ENCODE measurements at places on chromosomes 2 and 18.

- no peak for DNase-seq
These were observed 62.6 kb upstream of the SLC16A14 start for GRCh38 chr2:230131366-230131765.

DNA sequence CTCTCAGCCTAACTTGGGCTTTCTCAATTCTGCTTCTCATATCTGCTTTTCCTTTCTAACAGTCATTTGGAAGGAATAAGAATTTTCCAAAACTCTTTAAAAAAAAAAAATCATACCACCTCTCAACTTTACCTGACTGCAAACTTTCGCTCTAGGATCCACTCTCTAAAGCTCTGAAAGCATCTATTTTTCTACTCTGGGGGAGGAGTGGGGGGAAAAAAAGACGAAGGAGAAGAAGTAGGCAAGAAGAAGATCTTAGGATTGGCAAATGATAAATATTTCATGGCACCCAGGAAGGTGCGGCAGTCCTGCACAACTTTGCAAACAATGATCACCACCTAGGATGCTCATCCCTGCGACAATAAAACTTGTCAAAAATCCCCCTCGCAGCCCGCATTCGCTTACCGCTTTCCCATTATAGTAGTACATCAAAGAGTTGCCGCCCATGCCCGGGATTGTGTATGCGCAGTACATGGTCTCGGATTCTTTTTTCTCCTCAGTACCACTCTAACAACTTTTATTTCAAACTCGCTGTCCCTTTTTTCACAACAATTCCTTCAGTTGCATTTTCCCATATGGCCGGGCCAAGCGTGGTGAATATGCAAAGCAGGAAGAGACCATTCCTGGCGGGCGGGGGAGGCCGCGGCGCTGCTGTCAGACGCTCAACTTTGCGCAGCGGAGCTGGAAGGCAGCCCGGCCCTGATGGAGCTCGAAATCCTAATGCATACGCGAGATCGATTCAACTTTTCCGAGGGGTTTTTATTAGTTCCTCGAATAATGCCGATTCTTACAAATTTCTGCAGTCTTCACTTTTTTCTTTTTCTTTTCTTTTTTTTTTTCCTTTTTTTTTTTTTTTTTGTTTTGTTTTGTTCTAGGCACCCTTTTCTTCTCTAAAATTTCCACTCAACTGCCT, 266.5 kb downstream of the TCF4 start:
- peak; percentile 9 for DNase-seq

DNA sequence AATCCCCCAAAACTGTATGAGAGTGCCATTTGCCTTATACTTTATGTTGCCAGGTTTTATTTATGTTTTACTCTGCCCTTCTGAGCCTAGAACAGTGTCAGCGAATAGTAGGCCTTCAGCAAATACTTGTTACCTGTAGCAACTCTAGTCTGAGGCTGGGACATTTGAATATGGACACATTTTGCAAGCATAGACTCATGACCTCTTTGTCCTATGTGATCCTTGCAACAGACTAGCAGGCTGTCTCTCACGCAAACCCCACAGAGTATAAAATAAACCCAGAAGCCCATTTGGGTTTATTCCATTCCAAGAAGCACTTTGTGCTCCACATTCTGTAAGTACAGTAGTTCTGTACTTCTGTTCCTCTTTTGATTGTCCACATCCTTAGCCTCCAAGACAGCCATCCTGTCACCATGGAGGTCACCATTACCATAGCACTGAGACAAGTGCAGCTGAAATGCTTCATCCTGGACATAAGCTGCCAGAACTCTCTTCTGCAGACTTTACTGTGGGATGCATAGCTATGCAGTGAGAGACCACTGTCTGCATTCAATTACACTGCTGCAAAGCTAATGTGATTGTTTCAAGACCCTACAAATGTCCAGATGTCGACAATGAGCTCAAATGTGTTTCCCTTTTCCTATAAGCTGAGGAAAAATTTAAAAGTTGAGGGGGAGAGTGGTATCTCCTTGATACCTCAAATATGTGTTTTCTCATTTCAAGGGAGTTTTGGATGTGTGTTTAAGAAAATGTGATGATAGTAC, 425.7 kb downstream of the PID1 start:
- no peak for DNase-seq

DNA sequence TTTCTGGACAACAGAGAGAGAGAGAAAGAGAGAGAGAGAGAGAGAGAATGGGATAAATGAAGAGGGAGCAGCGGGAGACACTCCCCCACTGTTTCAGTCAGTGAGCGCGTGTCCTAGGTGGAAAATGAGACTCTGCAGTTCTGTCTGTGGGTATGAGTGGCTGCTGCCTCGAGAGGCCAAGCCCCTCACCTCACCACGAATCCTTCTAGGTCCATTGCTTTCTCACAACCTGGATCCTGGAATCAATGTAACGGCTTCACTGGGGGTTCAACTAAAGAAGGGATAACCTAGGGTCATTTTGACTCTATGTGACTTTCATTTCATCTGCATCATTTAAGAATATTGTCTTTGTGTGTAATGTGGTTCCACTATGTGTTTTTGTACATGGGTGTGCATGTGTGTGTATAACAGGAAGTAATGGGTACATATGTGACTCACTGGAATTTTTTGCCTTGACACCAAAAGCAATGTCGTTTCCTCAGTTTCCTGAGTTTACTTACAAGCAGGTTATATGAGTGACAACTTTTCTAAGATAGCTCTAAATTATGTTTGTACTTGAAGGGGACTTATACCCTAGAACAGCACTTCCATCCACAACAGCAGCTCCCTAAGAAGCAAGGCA, 221.4 kb upstream of the TRIB2 start:
- DNase-seq: no peak

DNA sequence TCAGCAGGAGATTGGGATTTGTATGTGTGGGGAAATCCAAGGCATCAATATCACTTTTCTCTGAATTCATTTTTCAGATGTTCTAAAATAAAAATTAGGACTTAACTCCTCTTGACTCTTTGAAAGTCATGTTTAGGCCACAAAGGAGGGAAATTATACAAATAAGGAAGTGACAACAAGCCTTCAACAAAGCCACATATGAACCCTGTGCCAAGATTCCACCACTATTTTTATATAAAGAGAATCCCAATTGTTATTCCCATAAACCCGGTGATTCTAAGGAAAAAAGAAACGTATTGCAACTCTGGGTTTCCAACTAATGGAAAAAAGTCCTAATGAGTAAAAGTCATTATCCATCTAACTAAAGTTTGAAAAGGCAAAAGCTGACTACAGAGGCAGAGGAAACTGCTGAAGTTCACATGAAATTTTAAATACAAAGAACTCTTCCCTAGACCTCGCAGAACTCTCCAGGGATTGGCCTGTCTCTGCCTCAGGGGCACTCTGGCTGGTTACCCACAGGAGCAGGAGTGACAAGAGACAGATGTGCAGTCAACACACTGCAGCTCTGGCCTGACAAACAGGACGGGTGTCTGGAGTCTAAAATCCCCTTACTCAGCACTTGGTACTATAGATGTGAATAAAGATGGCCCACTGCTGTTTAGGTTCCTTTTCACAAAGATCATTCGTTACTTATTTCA, 11.5 kb downstream of the NPC1 start:
- DNase-seq: no peak

- no peak for DNase-seq
These were observed 361.2 kb downstream of the RND3 start for GRCh38 chr2:150126143-150126740.

GRCh38 chr2:101081375-101081907, 69.7 kb downstream of the TBC1D8 start:
- no peak for DNase-seq

DNA sequence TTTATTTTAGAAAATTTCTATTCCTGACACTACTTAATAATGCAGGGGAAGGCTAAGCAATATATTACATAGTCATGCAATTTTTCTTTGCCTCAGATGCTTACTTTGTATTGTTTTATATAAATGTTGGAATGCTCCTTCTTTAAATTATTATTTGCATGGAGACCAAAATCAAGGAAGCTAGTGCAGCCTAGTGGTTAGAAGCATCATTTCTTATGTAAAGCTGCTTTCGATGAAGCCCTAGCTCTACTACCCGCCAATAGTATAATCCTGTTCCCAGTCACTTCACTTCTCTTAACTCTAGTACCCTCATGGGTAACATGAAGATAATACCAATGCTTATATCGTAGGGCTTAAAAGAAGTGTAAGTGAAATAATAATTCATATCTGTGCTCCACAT, 198.9 kb downstream of the LRATD1 start:
- DNase-seq: no peak

DNA sequence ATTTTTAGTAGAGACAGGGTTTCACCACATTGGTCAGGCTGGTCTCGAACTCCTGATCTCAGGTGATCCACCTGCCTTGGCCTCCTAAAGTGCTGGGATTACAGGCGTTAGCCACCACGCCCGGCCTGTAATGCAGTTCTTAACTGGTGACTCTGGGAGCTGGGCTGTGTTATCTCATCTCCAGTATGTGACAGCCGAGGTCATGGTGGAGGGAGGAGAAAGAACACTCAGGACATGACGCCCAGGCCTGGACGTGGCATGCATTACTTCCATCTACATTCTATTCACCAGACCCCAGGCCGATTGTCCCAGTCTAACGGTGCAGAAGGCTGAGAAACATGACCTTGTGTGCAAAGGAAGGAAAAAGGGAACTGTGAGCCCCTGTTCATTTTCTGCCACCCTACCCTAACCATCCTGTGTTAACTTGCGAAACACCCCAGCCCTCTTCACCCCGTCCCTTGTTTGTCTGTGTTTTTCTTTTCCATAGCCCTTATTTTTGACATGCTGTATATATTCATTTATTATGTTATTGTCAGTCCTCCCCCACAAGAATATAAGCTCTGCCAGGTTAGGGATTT, 88.1 kb upstream of the ASAP2 start:
- DNase-seq: no peak

DNA sequence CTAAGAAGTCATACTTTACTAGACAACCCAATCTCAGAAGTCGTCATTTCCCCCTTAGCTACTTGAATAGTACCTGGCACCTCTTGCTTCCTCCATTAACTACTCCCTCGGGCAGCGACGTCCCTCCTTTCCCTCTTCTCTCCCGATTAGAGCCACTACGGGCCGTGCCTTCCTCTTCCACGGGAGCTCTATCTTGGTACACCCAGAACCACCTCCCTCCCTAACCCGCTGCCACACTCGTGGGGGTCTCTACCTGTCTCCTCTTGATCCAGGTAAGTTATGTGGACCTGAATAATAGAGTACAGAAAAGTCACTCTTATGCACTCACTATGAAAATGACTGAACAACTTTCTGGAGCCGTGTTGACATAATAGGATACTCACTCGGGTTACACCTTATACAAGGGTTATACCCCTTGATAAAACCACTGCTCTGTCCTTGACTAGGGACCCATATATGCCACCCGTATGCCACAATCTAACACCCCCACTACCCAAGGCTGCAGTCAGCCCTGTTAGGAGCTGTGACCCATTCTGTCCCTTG, 595 bp upstream of the HDHD2 start:
- DNase-seq: peak; percentile 5

DNA sequence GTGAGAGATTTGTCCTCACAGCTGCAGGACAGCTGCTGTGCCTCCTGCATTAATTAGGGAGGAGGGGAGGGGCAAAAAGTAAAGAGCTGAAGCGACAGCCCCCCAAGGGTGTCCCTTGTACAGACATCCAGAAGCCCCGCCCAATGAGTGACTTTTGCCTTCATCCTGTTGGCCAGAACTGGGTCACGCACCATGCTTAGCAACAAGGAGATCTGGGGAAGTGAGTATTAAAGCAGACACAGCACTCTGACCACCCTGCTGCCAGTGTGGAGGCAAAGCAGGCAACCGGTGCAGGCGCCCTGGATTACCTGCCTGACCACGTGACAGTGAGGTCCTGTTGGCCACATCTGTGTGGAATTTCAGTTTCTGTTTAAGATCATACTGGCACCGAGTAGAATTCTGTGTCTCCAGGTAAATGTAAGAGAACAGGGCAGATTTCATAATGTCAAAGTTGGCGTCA, 21.5 kb upstream of the BIN1 start:
- DNase-seq: no peak

- DNase-seq: no peak
These were observed 46.7 kb downstream of the PLA2R1 start for GRCh38 chr2:160015746-160016145.

DNA sequence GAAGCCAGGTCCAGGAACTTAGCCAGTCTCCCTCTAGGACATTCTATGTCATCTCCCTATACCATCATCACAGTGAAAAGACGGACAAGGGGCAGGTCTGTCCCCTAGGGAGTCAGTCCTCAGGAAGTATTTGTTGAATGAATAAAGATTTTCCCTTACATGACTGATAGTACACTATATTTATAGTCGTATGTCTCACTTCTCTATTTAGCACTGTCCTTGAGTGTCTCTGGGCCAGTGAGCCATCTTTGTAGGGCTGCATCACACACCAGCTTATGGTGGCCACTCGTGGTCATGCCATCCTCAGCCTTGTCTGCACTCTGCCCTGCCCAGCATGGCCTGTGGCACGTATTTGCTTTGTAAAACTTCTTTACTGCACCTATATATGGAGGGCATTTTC, 25.8 kb downstream of the PTPN18 start:
- no peak for DNase-seq

GRCh38 chr18:51442012-51442411, 244.5 kb upstream of the MEX3C start:
- DNase-seq: no peak

- DNase-seq: no peak
These were observed 22.3 kb upstream of the FOSL2 start for GRCh38 chr2:28370354-28370753.

DNA sequence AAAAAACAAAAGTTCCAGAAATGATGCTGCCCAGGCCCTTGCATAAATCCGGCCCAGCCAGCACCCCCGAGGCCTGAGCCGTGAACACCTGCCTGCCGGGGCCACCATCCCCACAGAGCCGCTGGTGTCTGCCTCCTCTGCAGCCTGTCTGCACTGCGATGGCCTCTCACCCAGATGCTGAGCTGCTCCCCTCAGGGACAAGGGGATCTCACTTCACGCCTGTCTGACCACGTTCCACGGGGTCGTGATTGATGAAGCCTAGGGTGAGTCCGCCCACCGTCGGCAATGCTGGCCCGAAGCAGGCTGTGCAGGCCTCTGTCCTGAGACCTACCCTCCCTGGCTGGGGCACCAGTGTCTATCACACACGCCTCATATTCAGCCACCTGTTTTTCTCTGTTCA, 444.2 kb downstream of the EIPR1 start:
- DNase-seq: no peak

DNA sequence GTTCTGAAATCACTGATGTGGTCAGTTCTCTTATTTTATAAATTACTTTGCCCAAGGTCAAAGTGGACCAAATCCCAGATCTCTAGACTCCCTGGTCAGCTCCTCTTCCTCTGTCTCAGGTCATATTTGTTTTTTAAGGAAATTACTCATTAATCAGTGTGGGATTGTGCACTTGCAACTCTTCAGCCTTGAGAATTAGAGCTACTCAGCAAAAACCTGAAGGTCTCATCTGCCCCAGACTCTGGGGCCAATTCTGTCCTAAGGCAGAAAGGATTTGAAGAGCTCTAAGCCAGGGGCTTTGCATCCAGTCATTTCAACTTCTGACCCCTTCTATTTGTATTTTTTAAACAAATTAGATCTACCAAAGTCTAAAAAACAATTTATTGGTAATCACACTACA, 17.7 kb upstream of the DCC start:
- no peak for DNase-seq
